ENCODE measurements at places on chromosomes 2 and 18.

DNA sequence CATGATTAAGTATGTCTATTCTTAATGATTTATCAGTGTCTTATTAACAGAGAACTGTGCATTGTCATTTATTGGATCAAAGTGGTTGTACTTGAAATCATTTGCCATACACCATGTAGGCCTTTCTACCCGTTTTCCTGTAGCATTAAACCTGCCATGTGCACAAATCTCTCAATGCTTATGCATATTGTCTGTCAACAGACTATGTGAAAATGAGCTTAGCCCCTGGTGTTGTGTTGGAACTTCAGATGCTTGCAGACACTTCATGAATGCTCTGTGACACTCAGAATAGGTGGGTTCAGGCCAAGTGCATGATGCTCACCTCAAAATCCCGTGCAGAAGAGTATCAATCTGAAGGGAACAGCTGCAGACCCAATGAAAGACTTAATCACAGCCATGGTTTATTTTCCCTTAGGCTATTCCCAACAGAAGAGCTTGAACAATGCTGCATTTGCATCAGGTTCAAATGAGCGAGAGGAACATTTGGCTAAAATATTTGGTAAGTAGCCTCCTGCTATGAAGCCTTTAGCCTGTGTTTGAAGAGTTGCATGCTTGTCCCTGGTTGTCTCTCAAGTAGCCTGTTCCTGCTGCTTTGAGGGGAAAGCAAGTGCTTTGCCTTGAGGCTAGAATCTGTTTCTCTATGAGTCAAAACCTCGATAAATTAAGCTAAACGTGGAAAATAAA, 6.1 kb downstream of the C2orf92 start:
- DNase-seq, result peak; percentile 73

GRCh38 chr18:3029215-3029952, 16.4 kb upstream of the LPIN2 start:
- DNase-seq, result no peak

DNA sequence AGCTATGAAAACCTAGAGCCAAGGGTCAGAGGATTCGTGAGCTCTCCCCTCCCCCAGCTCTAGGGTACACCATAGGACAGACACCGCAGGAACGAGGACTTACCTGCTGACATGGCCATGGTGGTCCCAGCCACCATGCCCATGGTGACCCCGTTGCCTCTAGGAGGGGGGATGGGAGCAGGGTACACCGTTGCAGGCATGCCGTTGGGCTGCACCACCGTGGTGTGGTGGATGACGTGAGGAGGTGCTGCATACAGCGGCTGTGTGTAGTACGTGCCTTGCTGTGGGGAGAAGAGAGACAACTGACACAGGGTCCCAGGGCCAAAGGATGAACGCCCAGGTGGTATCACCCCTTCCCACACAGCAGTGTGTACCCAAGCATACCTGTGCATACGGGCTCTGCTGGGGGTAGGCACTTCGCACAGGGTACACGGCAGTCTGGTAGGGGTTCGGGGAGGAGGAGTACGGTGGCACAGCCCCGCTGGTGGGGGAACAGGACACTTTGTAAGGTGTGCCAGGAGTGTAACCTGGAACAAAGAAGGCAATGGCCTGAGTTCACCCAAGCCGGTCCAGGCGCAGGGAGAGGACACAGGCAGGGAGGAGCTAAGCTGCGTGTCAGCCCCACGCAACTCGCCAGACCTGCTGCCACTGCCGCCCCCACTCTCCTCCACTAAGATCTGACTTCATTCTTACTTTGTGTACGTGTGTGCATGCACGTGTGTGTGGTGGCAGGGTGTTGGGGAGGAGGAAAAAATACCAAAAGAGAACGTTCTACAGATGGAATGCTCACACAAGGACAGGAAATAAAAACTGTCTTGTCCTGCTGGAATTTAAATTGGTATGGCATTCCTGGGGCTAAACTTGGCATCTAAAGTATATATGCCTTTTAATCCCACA, 37.8 kb downstream of the FAM168B start:
- no peak for DNase-seq

GRCh38 chr18:54742659-54743604, 85.3 kb upstream of the RAB27B start:
- no peak for DNase-seq

- DNase-seq, result no peak
Measured at GRCh38 chr2:46539327-46540276, 60.2 kb downstream of the TMEM247 start.

- DNase-seq, result no peak
Measured at GRCh38 chr2:166451468-166451867, 42.6 kb downstream of the SCN7A start.

DNA sequence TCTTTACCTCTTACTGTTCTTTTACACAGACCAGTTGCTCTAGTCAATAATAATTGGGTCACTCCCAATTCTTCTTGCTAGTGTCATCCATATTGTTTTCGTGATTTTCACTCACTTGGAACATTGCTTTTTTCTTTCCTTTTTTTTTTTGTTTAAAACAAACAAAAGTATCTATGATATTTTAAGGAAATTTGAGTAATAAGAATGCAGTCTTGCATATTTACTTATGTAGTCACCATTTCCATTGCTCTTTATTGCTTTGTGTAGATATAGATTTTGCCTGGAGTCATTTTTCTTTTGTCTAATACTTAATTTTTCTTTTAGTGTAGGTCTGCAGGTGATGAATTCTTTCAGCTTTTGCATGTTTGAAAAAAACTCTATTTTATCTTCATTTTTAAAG, 71.9 kb downstream of the WDR7 start:
- no peak for DNase-seq

DNA sequence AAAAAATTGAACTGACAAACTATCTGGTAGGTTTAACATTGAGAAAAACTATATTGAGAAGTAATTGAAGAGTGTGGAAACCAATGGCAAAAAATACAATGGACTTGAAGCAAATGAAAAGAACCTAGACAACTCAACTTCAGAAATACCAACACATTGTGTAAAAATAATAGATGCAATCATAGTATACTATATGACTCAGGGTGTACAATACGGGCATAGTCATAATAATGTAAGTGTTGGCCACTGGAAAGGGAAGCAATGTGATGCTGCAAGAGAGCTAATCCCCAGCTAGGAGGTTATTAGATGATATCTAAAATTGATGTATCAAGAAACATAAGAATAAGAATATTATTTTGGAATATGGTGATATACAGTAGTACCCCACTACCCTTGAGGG, 45.3 kb downstream of the SMAD7 start:
- no peak for DNase-seq

GRCh38 chr18:24386681-24387080, 10.9 kb downstream of the OSBPL1A start:
- DNase-seq, result no peak

GRCh38 chr2:96159084-96159830, 14.0 kb upstream of the DUSP2 start:
- no peak for DNase-seq

- no peak for DNase-seq
Measured at GRCh38 chr18:54197747-54198411, 26.6 kb downstream of the MBD2 start.

DNA sequence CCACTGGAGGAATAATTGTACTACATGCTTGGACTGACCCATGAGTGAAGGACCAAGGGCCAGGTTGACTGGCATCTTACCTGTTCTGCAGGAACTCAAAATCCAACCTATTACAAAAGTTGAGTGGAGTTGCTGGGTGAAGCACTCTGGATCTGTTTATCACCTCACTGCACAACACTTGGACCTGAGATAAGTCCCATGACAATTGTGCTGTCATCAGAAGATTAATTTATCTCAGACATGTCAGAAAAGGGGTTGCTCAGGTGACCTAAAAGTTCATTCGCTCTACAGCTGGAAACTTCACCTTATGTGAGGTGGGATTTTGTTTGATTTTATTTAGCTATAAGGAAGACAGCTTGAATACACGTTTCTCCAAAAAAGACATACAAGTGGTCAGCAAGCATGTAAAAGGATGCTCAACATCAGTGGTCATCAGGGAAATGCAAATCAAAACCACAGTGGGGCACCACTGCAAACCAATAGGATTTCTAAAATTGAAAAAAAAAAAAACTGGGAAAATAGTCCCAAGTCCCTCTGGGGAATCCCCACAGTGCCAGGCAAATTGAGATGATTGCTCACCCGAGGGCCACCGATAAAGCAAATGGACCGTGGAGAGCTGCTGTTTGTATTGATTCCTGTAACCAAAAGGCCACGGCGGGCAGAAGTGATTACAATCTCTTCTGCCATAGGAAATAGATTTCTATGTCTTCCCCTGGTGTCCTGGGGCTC, 65.8 kb upstream of the SLC35F5 start:
- DNase-seq, result no peak

- no peak for DNase-seq
Measured at GRCh38 chr2:127575185-127575765, 39.8 kb downstream of the MYO7B start.

DNA sequence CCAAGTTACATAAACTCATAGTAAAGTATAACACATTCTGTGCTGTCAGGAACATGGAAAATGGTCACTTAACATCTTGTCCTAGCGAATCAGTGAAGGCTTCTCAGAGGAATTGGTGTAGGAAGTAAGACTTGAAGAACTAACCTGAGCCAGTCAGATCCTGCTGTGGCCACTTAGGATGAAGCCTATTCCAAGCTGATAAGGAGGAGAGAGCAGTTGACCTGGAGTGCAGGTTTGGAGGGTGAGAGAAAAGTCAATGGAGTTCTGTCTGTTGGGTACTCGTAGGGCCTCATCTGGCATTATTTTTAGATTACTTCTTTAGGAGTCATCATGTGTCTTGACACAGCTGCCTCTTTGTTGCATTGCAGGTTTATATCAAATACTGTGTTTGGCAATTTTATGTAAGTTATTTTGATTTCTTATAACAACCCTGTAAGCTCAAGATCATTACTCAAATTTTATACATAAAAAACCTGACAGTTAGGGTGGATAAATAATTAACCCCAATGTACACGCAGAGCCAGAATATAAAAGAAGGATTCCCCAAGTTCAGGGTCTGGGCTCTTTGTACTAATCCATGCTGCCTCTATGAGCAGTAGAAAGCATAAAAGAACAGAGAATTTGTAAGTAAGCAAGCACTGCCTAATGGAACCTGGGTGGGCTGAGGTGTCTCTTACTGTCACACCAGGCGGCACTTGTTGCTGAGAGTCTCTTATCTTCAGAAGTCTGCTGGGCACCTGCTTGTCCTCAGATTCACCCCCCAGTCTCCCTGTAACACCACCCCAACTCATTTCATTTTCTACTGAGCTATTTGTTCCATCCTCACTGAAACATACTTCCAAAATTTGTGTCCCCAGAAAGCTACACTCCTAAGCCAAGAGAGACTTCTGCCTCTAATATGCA, 252.1 kb upstream of the NT5C1B start:
- no peak for DNase-seq
